ENCODE measurements at places on chromosomes 6 and 20.
A peak's percentile ranks its signal among the peaks of the same experiment; 100 is the strongest.

DNA sequence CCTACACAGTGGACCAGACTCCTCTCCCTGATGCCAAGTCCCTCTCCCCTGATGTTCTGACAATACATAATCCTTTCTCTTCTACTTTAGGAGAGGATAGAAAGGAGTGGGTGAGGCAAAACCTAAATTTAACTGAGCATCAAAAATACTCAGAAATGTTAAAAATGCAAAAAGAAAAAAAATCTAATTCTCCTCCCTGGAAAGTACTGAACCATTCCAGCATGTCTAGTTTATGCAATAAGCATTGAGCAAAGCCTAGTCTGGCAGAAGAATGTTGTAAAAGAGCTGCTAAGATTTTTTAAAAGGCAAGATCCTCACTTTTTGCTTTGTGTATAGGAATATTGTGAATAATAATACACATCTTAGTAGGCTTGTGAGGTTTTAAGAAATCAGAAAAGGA is 116.6 kb upstream of the STXBP5 start:
- no peak for DNase-seq

GRCh38 chr6:135314543-135314942 is 133.4 kb downstream of the MYB start:
- DNase-seq: no peak

- DNase-seq: peak; percentile 49
Observed at GRCh38 chr6:154510144-154510905, at the start of gene CNKSR3. Gene CNKSR3 (minus strand): TSS chr6:154510685. CDS start chr6:154510114, 571 bp downstream.

DNA sequence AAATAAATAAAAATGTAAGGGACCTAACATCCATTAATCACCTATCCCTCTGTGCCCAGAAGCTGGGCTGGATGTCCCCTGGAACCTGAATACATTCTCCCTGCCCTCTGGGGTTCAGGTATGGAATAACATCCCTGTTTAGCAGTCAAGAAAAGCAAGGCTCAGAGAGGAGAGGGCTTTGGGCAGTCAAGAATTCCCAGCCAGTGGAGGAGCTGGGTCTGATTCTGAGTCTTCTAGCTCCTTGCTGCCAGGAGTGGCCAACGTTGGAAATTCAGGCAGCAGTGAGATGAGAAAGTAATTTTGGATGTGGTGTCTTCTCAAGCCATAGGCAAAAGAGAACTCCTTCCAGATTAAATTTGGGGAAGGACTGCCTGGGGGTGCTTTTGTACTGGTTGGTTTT is 42.6 kb upstream of the ZNFX1 start:
- DNase-seq: peak; percentile 7

DNA sequence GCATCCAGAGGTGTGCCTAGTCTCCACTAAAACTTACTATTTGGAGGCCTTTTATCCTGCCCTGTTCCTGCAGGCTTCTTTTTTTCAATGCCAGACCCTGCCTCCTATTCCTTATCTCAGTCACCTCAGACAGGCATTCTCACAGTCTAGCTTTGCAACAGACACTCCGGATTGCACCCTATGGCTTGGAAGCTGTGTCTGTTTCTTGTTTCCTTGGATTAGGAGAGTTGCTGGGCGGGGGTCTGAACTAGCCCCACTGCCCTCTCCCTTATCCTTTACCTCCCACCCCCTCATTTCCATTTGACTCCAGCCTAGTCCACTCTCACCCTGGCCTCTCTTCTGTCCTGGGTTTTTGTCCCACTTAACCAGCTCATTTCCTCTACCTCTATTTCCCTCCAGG is 228.1 kb upstream of the CITED2 start:
- DNase-seq: no peak

- no peak for DNase-seq
Observed at GRCh38 chr6:70811788-70812187, 144.1 kb downstream of the SMAP1 start.

GRCh38 chr6:143232849-143233248 is 172.2 kb downstream of the AIG1 start:
- no peak for DNase-seq

- no peak for DNase-seq
Observed at GRCh38 chr6:53199156-53199555, 50.5 kb upstream of the GCM1 start.

GRCh38 chr6:113654396-113654795 is 202.7 kb upstream of the MARCKS start:
- peak; percentile 66 for DNase-seq

GRCh38 chr6:125393449-125393858 is 91.7 kb upstream of the HDDC2 start:
- DNase-seq: no peak

DNA sequence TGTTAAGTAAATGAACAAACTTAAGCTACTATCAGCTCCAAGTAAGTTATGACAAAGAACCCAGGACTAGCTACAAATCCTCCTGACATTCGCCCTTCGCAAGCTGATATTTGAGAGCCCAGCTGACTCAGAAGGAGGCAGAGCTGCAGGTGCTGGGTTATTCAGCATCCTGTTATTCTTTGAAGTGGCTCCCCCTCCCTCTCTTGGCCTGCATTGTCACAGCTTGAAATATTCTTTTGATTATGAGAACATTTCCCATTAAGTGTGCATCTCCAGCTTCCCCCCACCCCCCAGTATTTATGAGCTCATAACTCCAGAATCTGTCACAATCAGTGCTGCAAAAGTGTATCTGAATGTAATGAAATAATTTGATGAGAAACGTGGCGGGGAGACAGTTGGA is 78.8 kb upstream of the RALY start:
- no peak for DNase-seq

GRCh38 chr20:46089167-46089416 is 670 bp downstream of the NCOA5 start:
- DNase-seq: no peak

DNA sequence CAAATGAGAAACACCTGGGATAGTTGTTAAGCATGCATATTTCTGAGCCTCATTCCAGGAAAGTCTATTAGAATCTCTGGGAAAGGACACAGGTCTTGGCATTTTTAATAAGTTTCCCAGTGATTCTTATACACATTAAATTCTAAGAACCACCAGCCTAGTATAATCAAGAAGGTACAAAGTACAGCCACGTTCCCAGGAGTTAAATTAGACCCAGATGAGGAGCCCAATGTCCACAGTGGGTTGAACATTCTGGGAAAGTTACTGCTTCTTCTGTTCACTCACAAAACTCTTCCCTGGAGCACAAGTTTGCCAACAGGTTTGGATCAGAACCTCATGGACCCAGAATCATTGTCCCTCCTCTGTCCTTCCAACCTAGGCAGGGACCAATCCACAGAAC is 90.4 kb downstream of the RCAN2 start:
- no peak for DNase-seq

DNA sequence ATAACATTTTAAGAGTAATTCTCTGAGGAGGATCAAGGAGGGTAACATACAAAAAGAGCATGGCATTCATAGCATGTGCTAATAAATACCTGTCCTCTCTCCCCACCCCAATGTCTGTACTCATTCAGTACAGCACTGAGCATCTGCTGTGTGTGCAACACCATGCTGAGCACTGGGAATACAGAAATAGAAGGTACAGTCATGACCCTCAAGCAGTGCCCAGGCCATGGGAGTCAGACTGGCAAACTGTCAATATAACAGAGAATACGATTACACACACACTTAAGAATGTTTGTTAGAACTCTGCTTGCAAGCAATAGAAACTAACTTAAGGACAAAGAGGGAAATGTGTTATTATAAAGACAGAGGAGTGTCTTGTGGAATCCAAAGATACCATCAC is 24.7 kb upstream of the ZFAND3 start:
- no peak for DNase-seq

- no peak for DNase-seq
Observed at GRCh38 chr6:160395187-160395586, 47.0 kb downstream of the SLC22A3 start.

DNA sequence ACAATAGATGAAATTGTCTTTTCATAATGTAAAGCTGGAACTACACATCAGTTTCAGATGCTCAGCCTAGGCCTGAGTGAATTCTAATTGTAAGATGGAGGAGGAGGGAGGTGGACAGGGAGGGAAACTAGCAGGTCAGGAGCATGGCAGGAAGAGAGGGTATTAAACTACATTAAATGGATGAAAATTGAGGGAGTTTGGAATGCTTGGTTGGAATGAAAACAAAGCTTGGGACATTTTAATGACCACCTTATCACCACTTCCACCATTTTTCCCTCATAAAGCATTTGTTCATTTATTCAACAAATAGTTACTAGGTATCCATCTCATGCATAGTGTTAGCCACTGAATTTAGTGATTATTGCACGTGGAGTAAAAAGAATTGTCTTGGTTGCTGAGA is 65.0 kb downstream of the KIZ start:
- DNase-seq: no peak

GRCh38 chr6:83459663-83460062 is 28.8 kb upstream of the ME1 start:
- no peak for DNase-seq

DNA sequence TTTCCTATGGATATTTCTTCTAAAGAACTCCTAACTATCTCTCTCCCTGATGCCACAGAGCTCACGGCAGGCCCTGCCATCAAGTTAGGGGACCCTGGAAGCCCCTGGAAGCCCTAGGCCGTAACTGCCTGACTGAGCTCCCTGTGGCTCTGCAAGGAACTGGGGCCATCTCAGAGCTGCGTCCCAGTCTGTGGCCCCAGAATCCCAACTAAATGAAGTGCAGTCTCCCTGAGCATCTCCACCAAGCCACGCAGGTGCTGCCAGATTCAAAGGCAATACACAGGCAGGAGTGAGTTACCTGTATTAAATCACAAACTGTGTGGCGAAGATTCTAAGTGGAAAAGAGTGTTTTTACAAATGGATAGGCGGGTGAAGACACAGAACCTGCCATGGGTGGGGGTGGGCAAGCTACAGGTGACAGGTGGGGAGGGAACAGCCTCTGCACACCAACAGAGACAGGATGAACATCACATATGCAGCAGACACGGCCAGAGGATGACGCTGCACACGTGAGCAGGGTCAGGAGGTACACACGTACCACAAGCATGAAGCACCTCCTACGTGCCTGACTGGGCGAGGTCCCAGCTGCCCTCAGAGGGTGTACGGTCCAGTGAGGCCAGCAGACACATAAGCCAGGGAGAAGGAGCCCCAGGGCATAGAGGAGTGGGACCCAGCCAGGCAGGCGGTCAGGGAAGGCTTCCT is 358.5 kb downstream of the ZFAND3 start:
- no peak for DNase-seq

DNA sequence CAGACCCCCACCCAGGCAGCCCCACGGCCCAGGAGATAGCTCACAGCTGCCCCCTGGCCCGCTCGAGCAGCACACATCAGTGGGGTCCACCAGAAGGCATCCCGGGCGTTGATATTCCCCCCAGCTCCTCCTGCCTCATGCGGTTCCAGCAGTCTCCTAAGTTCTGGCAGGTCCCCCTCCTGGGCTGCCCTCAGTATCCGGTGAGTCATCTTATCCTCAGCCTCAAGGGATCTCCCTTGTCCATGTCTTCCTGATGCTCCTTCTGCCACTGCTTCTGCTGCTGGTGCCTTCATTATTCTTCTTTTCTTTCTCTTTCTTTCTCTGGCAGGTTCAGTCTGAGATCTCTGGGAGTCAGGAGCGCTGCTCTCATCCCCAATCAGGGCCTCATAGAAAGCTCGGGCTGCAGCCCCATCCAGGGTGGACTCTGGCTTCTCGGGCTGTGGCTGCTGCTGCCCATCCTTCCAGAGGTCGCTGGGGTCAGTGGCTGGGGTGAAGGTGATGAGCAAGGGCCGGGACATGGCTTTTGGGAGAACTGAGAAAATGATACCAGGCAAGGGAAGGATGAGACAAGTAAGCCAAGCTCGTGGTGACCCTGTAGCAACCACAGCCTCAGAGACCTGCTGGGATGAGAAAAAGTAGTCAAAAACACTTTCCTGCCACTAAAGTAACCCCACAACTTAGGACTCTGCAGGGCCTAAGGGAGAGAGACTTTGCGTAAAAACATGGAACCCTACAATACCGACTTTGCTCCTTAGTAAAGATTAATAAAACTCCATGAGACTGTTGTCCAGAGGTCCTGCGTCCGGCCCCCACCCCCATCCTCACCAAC is 622 bp downstream of the GPANK1 start:
- DNase-seq: no peak

DNA sequence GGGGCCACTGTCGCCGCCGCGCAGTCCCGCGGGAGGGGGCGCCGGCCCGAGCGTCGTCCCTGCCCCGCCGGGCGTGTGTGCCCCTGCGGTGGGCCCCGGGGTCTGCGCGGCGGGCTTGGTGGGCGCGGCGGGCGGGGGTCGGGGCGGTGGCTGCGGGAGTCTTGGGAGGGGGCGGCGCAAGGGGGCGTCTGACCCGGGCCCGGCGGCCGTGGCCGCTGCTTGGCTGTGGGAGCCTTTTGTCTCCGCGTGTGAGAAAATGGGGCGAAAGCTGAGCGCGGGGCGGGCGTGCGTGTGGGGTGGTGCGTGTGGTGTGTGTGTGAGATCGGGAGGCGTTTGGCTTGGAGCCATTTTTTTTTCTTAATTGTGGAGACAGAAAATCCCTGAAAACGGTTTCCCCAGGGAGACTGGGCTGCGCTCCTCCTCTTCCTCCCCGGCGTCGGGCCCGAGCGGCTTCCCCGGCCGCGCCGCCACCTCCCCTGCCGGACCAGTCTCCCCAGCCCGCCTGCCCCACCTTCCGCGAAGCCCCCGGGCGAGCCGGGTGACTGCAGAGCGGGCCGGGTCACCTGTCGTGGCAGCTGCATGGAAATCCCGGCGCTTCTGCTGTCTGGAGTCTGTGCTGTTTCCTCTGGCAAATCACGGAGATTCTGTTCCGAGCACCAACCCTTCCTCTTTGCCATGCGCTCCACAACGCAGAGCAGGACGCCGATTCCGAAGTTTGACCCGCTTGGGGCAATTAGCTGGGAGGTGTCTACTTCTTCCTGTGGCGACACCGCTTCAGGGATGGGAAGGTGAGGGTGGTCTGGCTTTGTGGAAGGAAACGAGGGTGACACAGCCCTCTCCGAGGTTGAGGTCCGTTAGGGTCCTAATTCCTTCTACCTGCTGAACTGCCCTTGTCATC is 64.4 kb downstream of the GTF2H5 start:
- DNase-seq: peak; percentile 51

DNA sequence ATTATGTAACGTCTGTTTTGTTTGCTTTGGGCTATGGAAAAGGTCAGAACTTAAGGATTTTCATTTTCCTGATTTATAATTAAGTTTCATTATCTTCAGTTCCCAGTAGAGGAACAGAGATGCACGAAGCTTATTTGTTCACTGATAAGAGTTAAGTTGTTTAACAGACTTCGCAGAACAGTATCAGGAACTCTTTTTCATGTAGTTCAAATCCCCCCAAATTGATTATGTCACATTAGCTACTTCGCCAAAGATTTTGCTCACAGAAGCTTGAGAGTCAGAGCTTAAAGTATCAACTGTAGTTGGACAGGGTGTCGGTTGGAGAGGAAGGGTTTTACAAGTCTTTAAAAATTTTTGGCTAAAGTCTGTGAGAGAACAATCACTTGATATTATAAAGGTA is 43.4 kb downstream of the ZHX3 start:
- no peak for DNase-seq

DNA sequence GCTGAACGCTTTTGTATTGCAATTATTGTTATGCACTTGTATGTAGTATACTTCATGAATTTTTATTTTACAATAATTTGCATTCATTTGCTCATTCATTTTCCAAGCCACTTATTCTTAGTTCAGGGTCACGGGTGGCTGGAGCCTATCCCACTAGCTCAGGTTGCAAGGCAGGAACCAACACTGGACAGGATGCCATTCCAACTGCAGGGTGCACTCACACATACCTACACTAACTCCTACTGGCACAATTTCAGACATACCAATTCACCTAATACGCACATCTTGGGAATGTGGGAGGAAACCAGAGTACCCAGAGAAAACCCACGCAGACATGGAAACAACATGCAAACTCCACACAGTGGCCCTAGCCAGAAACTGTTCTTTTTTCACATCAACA is 61.8 kb downstream of the LMBRD1 start:
- DNase-seq: no peak

GRCh38 chr20:48850977-48851299 is 23.1 kb upstream of the PREX1 start:
- no peak for DNase-seq

- DNase-seq: no peak
Observed at GRCh38 chr6:131231103-131231502, 95.8 kb downstream of the AKAP7 start.
